ENCODE measurements at places on chromosomes 7 and 10.

DNA sequence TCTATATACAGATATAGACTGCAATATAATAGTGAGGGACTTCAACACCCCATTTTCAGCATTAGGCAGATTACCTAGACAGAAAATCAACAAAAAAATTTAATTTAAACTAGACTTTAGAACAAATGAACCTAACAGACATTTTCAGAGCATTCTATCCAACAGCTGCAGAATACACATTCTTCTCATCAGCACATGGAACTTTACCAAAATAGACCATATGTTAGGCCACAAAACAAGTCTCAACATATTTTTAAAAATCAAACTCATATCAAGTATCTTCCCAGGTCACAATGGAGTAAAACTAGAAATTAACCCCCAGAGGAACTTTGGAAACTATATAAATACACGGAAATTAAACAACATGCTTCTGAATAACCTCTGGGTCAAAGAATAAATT, 169.6 kb downstream of the MTERF1 start:
- no peak for DNase-seq

GRCh38 chr10:69160809-69161241, 19.2 kb upstream of the SUPV3L1 start:
- DNase-seq: no peak

DNA sequence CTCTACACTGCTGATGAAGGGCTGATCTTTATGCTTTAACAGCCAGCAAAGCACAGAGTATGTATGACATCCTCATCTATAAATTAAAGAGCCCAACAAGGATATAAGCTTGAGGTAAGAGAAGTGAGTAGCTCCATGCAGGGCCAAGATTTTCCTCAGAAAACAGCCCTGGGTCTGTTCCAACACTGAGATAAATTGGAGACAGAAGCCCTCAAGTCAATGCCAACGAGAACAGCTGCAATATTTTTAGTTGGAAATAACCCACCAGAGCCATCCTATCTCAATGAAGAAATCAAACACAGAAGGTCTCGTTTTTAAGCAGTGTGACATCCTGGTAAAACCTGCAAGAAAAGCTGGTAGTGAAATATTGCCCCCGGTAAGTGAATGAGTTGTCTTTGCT, 297.0 kb upstream of the AUTS2 start:
- no peak for DNase-seq

- no peak for DNase-seq
Observed at GRCh38 chr10:8039321-8039881, 15.1 kb upstream of the GATA3 start.

DNA sequence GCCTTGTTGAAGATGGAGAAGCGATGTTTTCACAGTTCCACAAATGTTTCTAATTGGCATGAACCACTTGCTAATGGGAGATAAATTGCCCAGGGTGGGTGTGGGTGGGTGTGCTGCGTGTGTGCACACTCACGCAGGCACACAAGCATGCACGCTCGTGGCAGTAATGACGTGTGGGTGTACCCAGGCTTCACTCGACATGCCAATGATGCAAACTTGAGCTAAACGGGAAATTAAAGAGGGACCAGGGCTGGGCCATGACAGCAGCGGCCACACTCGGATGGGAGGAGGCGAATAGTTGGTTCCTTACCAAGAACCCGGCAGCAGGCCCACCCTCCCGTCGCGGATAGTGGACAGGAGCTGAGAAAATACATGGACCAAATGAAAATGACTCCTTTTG, 159.9 kb downstream of the TRIL start:
- DNase-seq: no peak

DNA sequence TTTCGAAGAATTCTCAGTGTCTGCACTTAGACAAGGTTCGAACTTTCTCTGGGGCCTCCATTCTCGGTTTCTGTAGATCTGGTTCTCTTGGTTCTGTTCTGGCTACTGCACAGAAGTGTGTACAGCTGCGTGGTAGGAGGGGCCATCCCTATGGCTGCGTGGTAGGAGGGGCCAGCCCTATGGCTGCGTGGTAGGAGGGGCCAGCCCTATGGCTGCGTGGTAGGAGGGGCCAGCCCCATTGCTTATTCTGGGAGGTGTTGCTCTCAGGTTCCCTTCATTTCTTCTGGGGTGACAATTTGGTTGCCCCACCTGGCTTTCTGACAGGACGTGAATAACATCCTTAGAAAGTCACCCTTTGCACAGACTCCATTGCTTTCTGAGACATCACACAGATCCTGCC, 65.2 kb upstream of the CHST15 start:
- no peak for DNase-seq

- DNase-seq: no peak
Observed at GRCh38 chr7:83105063-83105462, 57.6 kb downstream of the PCLO start.

DNA sequence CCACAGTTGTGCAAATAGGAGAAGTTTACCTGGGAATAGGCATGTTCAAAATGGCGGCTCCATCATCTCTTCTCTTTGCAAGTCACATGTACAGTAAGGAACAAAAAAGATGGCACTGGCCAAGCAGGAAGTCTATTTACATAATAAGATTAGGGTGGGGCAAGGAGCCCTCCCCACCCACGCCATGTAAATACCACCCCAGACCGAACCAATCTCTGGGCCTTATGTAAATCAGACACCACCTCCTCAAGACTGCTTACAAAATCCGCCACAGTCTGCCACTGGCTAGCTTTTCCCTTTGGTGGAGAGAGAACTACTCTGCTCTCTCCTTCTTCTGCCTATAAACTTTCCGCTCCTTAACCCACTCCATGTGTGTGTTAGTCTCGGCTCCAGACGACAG, 1496.3 kb downstream of the REEP3 start:
- no peak for DNase-seq

DNA sequence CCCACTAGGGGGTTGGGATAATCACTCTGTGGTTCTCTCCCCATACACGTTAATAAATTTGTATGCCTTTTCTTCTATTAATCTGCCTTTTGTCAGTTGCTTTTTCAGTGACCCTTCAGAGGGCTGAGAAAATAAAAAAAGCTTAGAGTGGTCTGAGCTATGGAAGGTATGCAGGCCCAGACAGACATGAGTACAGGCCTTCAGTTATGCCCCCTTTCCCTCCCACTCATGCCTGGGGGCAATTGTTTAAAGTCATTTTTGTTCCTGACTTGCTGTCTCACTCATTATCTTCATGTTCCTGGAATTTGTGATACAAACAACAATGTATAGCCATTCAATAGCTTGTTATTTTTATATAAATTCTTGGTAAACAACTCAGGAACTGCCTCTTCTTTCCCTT, 170.8 kb downstream of the AKR1D1 start:
- DNase-seq: no peak

DNA sequence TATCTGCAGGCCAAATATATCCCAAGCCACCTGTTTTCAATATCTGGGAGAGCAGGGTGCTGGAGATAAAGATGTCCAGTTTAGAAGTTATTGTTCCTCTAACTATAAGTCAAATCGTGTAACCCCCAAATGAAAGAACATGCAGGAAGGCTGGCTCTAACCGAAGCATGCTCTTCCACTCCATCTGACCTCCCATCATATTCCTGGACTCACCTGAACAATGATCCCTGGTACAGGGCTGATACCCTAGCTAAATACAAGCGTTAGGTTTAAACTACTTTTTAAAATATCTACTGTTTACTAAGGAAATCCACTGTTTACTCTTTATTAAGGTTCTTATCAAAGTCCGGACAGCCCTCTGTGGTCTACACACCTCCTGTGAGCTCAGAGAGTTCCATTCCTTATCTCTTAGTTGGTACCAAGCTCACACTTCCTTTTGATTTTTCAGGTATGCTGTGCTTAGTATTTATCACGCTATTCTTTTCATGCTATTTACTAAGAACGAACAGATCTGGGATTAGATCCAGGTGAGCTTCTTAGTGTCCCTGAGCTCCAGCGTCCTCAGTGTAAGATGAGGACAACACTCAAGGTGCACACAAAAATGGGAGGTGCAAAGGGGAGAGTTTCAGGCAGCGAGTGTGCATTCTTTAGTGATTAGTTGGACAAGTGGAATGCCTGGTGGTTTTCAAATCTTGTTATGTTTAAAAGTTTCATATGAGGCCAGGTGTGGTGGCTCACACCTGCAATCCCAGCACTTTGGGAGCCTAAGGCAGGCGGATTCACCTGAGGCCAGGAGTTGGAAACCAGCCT, 23.6 kb upstream of the COBL start:
- DNase-seq: no peak

DNA sequence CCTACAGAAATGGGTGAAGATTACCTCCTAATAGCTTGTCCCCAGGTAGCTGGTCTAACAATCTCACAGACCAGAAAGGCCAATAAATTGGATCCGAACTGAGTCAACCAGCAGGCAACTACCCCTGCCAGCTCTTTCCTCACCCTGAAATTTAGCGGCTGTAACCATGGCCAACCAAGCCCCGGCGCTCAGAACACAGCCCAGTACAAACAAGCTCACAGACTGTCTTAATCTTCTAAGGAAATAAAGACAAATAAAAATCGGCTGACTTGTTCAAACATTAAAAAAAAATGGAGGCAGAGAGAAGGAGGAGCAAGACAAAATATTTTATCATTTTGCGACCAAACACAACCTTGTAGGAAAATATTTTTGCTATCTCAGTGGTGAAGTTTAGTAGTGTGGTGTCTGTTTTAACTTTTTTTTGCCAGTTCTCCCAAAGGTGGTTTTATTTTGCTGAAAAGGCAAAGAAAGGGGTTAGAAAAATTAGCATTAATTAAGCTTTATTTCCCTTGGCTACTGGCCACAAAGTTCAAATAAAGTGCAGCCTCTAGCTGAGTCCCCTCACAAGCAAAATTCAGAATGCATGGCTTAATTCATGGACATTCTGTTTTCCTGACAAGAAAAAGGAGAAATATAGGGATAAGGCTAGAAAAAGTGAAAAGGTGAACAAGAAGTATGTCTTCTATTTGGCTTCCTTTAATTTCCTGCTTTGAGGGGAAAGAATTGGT, 313.0 kb upstream of the NPVF start:
- no peak for DNase-seq

DNA sequence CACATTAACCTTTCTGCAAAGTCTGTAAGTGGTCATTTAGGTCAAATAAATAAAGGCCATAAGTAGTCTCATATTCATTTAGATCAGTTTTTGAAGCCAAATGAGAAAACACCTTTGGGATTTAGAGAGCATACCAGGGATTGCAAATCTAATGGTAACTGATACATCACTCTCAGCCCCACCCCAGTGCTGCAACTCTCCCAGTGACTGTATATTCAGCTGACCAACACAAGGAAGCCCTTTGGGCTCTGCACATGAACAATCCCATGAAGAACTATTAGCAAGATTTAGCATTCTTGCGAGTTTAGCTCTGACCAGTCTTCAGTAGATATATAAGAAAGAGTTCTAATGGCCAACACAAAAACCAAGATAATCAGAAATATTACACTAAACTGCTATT, 252.3 kb downstream of the CSTF2T start:
- no peak for DNase-seq

DNA sequence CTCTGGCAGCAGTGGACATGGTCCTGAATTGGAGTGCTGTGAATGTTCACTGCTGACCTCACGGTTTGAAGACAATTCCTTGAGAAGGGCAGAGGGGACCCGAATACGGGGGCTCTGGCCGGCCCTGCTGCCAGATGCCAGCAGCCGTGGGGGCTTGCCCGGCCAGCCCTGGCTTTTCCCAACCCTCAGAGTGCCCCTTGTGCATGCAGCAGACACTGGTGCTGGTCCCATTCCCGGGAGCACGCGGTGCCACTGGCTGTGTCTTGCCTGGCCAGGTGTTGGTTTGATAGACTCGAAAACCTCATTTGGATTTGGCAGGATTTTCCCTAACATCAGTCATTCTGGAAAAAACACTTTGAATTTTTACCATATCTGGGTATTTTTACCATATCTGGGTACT, 49.1 kb downstream of the LHPP start:
- no peak for DNase-seq

DNA sequence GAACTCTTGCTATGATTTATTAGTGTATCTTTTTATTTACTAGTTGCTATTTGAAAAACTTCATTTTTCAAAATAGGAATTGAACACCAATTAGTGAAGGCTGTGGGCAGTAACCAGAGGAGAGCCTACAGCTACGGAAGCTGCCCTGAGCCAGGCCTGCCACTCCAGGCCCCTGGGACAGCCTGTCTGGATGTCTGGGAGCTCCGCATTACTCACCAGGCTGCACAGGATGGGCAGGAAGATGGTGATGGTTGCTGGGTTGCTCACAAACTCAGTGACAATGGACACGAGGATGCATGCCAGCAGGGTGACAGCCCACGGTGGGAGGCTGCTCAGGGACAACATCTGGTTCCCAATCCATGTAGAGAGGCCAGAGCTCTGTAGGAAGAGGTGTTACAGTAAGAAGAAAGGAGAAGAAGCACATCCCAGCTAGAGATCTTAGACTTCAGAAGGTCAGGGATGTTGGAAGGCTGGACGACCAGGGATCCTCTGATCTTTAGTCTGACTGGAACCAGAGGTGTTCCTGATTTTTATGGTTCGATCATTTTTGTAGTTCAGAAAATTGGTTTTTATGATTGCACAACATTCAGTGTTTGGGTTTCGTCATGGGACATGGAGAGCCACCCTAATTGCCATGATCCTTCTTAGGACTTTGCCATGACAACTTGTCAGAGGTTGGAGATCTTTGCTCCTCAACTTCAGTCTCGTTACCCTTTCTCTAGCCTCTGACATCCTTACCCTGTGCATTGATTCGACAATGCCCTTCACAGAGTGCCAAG, 23.2 kb downstream of the STMP1 start:
- no peak for DNase-seq

- no peak for DNase-seq
Observed at GRCh38 chr10:119319161-119319919, 112.0 kb downstream of the GRK5 start.

DNA sequence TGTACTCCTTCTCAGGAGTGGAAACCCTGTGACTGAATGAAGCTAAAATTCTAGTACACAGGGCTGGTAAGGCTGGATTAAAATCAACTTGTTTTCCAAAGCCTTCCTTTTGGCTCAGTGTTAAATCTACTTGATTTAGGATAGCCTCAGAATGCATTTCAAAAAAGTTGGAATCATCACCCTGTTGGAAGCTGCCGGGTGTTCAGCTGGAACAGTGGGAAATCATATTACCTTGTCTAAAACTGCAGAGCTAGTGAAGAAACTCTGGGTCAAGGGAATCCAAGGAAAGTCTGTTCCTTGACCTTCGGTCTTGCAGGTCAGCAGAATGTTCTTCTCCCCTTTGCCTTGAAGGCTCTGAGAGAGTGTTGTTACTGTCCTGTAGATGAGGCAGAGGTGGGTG, 252.1 kb upstream of the INHBA start:
- no peak for DNase-seq

DNA sequence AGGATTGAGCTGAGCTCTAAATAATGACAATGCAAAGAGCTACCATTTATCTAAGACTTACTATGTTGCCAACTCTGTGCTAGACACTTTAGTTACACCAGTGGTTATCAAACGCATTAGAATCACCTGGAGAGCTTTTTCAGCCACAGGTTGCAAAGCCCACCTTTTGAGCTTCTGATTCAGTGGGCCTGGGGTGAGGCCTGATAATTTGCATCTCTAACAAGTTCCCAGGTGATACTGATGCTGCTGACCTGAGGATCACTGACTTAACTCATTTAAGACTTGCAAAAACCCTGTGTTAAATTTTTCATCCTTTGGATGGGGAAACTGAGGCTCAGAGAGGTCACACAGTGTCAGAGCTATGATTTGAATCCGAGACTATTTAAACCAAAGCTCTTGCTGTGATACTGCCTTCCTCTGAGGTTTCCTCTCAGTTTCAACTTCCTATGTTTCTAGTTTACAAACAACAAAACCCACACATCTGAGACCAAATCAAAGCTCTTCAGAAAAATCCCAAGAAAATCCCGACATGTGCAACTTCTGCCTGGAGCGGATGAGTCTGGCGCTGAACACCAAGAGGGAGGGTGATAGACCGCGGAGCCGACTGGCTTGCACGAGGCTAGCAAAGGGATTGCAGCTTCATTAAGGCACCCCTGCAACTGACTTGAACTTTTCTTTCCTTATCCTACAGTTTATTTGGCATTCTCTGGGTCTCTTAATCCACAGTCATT, 124.9 kb downstream of the CYP26A1 start:
- DNase-seq: no peak

Data from left ventricle myocardium inferior (tissue), 1 donor.